Prostate gland (tissue), 2 donors: ENCODE measurements at places on chromosomes 3 and 15. TPM values are rescaled to one million over a fixed set of nuclear protein-coding genes. Genes with fewer than 3 reads are reported as not detected.

Gene ABCF3
- total RNA-seq: 62.9 TPM

DNA sequence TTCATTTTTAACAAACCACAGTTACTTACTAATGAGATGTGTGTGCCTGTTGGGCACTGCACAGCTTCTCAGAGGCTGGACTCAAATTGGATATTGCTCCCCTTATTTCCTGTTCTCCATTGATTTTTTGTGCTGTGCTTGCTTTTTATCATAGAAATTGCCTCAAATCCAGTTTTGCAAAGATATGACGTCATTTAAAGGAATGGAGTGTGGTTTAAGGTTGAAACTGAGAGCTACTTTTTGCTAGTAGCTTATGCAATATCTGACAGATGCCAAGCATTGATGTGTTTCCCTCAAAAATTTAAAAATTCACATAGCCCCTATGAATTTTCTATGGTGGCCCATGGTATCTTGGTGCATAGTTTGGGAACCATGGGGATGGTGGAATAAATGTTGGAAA, 67.7 kb upstream of the ROPN1 start:
- no peak for DNase-seq

DNA sequence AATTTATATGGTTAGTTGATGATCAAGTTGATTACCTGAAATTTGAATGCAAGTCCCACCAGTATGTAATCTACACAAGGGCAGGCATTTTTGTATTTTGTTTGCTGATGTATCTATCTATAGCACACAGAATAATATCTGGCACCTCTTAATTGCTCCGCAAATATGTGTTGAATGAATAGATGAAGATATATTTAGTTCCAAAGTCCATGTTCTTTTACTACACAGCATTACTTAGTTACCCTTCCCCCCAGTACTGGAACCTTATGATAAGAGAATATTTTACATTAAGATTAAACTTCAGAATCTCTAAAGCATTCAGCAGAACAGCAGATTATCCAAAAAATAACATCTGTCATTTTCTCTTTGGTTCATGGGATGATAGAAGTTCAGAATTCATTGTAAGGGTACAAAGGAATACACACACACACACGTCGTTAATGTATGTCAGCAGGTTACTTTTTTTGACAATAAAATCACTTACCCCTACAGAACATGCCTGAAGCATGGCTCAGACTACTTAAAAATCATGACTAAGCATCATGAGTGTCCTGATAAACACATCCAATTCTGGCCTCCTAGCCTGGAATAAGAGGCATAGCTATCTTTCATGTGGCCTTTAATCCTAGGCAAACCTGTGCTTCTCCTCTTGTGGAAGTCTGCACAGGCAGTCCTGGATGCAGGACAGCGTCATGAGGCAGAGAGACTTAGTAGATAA, 148.9 kb upstream of the TBC1D5 start:
- no peak for DNase-seq

DNA sequence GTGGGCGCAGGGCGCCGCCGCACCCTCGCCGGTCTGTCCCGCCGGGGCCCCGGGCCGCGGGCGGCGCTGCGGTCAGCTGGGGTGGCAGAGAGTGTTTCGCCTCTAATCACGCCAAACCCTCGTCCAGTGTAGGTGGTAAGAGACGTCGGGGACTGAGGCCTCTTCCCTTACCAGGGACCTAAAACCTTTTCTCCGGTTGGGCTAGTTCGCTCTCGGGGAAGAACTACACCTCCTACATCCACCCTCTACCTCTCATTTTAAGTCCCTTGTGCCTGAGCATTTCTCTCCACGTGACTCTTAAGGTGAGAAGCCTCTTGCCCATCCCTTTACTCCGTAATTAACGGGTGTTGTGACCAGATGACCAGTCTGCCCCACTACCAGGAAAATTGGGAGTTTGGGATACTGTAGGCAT, 520 bp downstream of the TMEM42 start:
- DNase-seq: no peak

GRCh38 chr3:194661946-194662345, 10.0 kb downstream of the LSG1 start:
- no peak for DNase-seq

GRCh38 chr3:110343945-110344344, 727.7 kb upstream of the NECTIN3 start:
- DNase-seq: no peak

DNA sequence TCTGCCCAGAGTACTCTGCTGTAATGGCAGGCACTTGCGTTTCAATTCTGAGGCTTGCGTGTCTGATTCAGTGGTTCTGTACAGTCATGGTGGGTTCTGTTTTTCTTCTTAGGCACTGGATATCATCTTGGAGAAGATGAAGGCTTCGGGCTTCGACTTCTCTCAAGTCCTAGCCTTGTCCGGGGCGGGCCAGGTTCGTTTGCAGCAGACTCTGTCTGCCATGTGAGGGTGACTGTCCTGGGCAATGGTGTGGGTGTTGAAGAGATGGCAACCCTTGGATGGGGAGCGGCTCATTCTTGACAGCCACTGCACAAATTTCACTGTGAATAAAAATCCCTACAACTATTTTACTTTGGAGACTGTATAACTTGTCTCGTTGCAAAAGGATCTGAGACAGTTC, 16.2 kb downstream of the XYLB start:
- DNase-seq: no peak

DNA sequence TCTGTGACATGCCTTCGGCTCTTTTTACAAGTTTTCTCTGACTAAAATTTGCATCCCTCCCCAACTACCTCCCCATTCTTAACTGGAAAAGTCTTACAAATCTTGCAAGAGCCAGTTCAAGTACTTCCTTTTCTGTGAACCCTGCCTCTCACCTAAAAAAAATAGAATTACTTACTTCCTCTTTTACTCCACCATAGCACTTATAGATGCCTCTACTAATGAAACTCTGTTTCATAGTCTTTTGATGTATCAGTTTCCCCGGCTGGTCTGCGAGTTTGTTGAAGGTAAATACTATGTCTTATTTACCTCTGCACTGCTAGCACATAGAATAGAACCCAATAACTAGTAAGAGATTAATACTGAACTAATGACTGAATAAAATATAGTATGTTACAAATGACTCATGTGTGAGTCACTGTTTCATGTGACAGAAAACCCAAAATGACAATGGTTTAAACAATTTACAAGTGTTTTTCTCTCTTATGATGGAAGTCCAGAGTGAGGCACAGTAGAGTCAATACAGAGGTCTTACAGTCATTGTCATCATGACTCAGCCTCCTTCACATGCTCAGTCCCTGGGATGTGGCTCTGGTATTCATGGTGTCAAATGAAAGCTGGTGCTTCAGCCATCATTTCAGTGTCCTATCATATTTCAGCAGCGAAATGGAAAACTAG, 393.5 kb downstream of the RSL24D1 start:
- no peak for DNase-seq

DNA sequence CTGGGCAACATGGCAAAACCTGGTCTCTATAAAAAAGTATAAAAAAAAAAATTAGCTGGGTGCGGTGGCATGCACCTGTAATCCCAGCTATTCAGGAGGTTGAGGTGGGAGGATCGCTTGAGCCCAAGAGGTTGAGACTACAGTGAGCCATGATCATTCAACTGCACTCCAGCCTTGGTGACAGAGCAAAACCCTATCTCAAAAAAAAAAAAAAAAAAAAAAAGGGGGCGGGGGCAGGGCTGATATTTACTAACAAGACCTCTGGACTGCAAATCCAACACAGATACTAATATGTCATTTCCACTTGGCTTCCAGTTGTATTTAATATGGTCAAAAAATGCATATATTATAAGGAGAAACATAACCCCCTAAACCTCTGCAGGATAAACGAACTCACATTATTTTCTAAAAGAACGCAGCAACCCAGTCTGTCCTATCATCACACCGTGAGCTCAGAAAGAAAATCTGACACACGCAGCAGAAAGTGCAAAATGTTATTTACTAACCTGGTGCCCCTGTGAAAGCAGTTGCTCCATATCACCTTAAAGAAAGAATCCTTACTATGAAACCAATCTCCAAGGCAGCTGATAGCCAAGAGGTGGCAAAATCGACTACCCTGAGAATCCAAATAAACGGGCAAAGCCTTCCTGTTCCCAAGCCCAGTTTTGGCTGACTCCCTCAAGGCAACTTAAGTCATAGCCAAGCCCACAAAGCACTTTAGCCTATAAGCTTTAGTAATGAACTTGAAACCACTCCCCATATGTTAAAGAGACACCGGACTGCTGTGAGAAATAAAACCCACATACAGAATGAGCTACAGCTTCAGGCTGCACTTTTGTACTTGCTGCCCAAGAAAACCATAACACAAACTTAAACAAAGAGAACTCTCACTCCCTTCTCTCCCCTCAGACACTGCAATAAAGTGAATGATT, 39.3 kb downstream of the PLD1 start:
- peak; percentile 74 for DNase-seq

DNA sequence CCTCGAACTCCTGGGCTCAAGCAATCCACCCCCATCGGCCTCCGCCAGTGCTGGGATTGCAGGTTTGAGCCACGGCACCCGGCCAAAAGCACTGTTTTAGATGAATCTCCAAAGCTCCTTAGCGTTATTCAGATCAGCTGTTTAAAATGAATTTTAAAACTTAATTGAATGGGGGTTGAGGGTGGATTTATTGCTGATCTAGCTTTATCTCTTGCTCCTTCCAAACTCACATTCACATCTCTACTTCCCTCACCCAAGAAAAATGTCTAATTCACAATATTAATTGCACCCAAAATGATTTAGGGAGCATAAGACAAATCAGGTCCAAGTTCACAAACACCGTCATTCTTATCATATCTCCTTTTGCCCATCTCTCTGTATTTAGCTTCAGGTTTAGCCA, 89.8 kb downstream of the MEIS2 start:
- DNase-seq: no peak

DNA sequence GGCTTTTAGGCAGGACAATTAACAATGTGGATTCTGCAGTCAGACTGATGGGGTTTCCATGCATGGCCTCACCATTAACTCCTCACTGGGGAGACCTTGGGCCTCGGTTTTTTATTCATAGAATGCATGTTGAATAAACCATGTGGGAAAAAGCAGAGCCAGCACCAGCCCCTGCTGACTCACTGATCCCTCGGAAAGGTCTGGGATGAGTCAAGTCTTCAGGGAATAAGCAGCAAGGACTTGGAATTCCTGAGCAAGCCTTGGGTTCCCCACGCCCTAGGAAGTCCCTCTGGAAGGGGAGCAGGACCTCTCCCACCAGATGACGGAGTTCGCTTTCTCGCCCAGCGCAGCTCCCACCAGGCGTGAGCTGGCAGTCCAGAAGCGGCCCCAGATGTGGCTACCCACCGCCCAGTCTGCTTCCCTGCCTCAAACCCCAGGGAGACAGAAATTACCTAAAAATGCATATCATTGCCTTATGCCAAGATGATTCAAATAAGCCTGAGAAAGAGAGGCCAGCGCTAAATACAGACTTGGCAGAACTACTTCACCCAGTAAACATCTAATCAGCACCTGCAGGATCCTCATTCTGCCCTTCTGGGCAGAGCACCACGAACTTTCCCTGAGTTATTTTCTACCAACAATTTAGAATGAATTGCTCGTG, 45.4 kb downstream of the BTD start:
- no peak for DNase-seq

GRCh38 chr3:117793622-117794265, 1084.2 kb downstream of the TUSC7 start:
- DNase-seq: no peak

DNA sequence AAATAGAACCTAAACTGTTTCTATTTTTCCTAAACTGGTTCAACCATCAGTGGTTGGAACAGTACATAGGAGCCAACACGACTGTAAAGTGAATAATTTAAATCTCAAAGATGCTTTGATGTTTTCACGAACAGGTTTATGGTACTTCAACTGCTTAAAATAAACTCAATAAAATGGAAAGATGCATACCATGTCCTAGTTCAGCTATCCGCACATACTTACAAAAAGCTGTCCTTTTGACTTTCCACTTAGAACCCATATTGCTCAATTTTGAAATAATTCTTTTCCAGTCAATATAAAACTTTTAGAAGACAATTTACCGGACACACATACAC, 902 bp downstream of the CMTM6 start:
- DNase-seq: no peak

DNA sequence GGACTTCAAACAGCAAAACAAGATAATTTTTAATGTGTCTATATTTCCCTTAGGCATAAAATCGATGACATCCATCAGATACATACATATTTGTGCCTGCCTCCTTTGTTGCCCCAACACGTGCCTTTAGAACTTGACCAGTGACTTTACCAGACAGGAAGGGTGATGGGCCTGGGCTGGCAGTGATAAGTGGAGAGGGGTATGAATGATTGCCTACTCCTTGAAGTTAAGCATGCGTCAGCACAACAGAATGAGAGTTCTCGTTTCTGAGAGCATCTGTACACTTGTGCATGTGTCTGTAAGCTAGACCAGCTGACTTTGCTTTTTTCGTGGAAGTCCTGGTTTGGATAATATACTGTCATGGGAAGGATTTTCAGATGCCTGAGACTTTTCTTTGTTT, 54.9 kb upstream of the COL6A6 start:
- DNase-seq: no peak

- DNase-seq: peak; percentile 45
These were observed 31.8 kb upstream of the RASA2 start for GRCh38 chr3:141454906-141455602.

- no peak for DNase-seq
These were observed 308.5 kb upstream of the RASGRP1 start for GRCh38 chr15:38873158-38873557.

DNA sequence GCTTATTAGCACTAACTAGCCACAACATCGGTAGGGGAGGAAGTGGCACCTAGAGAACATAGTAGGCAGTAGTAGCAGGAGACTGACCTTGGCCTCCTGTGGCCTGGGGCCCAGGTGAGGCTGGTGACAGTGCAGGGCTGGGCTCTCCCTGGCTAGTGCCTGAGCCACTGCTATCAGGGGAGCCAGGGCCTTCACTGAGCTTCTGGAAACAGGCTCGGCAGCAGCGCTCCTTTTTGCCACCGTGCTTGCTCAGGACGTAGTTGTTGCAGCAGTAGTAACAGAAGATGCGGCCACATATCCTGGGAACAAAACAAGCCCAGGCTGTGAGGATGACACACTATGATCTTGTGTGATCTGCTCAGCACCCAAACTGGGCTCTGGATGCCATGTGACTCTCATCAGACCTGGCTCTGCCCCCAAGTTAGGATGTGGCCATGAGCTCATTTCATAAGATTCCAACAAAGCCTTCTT, 15.1 kb downstream of the CXCR6 start:
- DNase-seq: no peak

- DNase-seq: no peak
These were observed 4.9 kb upstream of the C3orf49 start for GRCh38 chr3:63814237-63814636.

GRCh38 chr3:193680220-193680619, 87.2 kb downstream of the OPA1 start:
- DNase-seq: no peak

GRCh38 chr3:52782412-52783210, 5.2 kb downstream of the ITIH1 start:
- DNase-seq: no peak
